ENCODE measurements at places on chromosomes 5 and 9.

DNA sequence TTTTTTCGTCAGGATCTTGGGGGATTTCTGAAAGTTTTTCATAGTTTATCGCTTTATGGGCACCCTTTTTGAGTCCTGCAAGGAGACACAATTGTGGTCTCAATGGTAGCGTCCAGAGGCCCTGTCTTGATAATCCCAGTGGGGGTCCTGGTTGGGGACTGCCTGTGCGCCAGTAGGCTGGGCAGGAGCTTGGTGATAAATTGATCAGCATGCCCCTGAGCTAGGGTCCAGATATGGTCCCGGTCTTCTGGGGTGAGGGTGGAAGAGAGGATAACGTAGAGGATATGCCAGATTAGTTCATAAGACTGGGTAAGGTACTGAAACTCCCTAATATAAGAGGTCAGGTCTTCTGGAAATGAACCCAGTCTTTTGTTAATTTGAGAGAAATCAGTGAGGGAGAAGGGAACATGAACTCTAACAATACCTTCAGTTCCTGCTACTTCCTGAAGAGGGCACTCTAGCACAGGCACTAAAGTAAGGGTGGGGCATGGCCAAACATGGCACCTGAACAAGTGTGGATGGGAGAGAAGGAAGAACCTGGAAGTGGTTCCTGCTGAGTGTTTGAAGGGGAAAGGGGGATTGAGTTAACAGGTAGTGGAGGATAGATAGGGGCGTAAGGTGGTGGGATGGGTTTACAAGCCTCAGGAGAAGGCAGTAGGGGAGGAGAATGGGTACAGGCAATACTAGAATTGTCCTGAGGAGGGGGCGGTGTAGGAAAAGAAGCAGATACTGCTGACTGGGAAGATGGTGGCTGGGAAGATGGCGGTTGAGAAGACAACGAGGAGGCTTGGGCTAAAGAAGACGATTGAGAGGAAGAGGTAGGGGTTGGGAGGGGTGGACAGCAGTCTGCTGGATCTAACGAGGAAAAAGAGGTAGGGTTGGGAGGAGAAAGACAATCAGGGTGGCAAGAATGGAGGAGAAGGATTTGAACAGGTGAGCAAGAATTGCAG lies 33.8 kb upstream of the ANXA2R start:
- DNase-seq: peak; percentile 48

GRCh38 chr5:180670586-180671359 lies 21.4 kb upstream of the FLT4 start:
- DNase-seq: peak; percentile 42

GRCh38 chr9:19102181-19102630 lies 498 bp downstream of the HAUS6 start:
- no peak for DNase-seq

GRCh38 chr5:97075649-97076048 lies 66.8 kb downstream of the LIX1 start:
- DNase-seq: no peak

GRCh38 chr9:76177931-76178330 lies 216.3 kb downstream of the RFK start:
- no peak for DNase-seq

- no peak for DNase-seq
These were observed 139.8 kb downstream of the SLIT3 start for GRCh38 chr5:169161022-169161680.

DNA sequence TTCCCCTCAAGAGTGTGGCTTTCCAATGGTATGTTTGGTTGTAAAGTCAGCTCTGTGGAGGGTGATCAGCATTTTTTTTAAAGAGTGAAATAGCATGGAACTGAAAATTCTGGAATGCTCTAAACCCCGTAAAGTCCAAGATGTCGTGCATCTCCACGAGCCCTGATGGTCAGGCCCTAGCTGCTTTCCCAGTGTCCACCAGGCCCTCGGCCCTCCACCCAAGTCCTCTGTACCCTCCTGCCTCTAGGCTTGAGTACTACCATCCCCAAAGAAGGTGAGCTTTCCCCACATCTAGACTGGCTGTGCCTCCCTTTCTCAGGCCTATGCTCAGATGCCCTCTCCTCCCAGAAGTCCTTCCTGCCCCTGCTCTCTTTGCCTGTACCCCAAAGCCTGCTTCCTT lies 280.3 kb downstream of the GADD45G start:
- DNase-seq: no peak
